Mesothelial cell of epicardium (in vitro differentiated cells): ENCODE measurements at places on chromosomes 5 and 9. TPM values are rescaled to one million over a fixed set of nuclear protein-coding genes. Genes with fewer than 3 reads are reported as not detected.

DNA sequence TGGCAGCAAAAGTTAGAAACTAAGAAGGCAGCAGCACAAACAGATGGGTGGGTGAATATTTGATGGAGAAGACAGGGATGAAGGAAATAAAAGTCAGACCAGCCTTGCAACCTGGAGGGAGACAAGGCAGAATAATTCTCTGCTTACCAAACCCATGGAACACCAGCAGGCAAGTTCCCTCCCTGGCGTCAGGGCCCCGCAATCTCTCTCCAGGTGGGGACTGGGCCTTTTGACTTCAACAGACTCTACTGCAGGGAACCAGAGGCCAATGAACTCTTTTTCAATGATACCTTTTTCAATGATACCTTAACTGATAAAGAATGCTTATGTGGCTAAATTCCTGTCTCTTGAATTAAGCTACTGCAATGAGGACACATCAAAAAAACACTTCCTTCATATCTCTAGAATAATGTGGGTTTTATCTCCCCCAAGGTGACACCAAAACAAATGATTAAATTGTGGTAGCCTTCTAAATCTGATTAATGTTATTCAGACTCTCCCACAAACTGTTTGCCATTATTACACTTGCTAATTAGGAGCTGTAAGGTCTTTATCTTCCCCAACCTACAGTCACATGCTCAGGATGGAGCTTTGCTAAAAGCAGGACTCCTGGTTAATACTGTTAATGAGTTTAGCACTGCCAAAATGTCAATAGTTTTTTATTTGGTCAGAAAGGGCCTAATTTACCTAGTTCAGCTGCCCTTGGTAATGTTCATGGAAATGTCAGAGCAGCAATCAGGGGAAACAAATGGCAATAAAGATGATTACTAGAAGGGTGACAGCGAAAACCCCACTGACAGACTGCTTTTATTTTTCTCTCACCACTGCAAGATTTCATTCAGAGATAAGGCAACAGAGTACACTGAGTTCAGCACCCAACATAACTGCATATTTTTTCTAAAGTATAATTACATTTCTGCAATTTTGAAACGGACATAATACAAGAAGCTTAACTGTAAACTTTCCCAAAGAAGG, 165.5 kb downstream of the TSSK1B start:
- H3K36me3 ChIP-seq: peaks cover 3% of the 10 kb centered on the region
- no peak overlapping the region for H3K4me3 ChIP-seq
- H3K4me1 ChIP-seq: peaks cover 35% of the 10 kb centered on the region
- H3K27me3 ChIP-seq: no peaks in the 10 kb centered on the region

- peaks cover 30% of the 10 kb centered on the region for H3K4me1 ChIP-seq
- no peak overlapping the region for H3K4me3 ChIP-seq
- DNase-seq: no peak
- H3K36me3 ChIP-seq: peaks cover 21% of the 10 kb centered on the region
Observed at GRCh38 chr9:135951889-135952663, 9.1 kb downstream of the UBAC1 start.

- no peaks in the 10 kb centered on the region for H3K27me3 ChIP-seq
- no peak for DNase-seq
- H3K36me3 ChIP-seq: no peaks in the 10 kb centered on the region
- H3K27ac ChIP-seq: peak overlapping the region; percentile 97
- peaks cover 77% of the 10 kb centered on the region for H3K4me1 ChIP-seq
Observed at GRCh38 chr9:94867842-94868312, 141.4 kb downstream of the AOPEP start.

DNA sequence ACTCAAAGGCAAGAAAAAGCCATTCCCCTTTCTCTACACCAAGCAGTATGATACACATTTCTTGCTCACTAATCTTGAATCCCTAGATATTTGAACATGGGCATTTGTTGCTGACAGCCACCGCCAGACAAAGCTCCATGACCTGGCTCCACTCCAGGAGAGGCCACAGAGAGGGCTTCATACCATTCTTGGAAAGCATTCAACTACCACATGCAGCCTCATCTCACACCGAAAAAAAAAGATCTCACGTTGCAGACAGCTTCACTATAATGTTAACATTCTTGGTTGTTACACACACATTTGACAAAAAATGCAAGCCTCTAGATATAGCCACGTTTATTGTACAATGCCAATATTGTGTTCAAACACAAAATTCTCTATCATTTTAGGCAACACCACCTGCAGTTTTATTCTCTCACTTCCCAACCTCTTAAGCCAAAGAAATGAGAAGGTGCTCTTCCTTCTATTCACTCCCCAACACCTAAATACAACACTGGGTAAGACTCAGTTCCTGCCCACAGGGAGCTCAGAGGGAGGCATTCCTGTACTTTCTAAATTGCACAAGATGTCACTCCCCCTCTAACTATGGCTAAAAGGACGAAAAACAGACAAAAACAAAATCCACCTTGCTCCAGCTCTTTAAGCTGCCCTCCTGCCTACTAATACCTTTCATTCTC, 222.4 kb downstream of the TSSK1B start:
- peak; percentile 72 for DNase-seq
- peaks cover 17% of the 10 kb centered on the region for H3K4me1 ChIP-seq
- no peaks in the 10 kb centered on the region for H3K36me3 ChIP-seq
- H3K27me3 ChIP-seq: no peaks in the 10 kb centered on the region
- H3K4me3 ChIP-seq: no peak overlapping the region

GRCh38 chr5:1032551-1033027, 24.0 kb downstream of the NKD2 start:
- DNase-seq: no peak
- H3K27ac ChIP-seq: no peak overlapping the region
- H3K36me3 ChIP-seq: peaks cover 4% of the 10 kb centered on the region

Gene DOCK8
- total RNA-seq: 8.8 to 10.0 TPM (median 8.9 TPM) in 3 replicates

DNA sequence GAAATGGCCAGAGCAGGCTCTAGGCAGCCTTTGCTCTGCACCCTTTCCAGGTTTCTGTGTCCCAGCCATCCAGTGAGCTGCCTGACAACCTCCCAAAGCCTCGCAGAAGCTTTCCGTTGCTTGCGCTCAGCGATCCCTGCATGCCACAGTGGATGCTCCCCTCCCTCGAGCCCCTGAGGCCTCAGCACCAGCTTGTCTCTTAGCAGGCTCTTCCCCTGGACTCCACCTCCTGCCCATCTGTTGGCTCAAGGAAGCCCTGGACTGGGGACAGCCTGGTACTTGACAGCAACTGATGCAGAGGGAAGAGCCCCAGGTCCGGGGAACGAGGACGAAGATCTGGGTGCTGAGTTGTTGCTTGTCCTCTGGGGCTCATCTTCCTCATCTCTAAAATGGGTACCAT, 23.2 kb downstream of the TSPAN17 start:
- no peak for DNase-seq
- H3K4me3 ChIP-seq: no peak overlapping the region
- H3K4me1 ChIP-seq: no peaks in the 10 kb centered on the region
- no peak overlapping the region for H3K27ac ChIP-seq

Gene AK3
- total RNA-seq: 48.5 to 57.2 TPM (median 54.2 TPM) in 3 replicates

GRCh38 chr9:103789686-103790085, 304.4 kb upstream of the SMC2 start:
- H3K27ac ChIP-seq: no peak overlapping the region
- no peak for DNase-seq
- peaks cover 2% of the 10 kb centered on the region for H3K4me1 ChIP-seq
- H3K4me3 ChIP-seq: no peak overlapping the region

Gene ARL14EPL
- total RNA-seq: 0.25 TPM in 1 of 3 replicates, not detected in the others

DNA sequence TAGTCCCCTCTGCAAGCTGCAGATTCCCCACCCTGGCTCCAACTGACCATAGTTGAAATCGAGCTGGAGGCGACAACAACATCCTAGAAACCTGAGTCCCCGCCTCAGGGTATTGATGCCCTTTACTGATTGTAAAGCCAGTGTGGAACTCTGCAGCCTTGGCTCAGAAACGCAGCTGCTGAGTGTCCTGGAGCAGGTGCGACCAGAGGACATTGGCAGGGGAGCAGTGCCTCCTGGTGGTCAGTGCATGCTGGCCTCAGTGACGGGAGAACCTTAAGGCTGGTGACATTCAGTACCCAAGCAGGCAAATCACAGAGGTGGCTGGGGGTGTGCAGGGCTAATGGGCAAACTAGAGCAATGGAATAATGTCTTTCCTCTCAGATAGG, 20.4 kb upstream of the ZNF354B start:
- no peaks in the 10 kb centered on the region for H3K4me1 ChIP-seq
- no peak overlapping the region for H3K4me3 ChIP-seq
- H3K27ac ChIP-seq: no peak overlapping the region
- H3K36me3 ChIP-seq: no peaks in the 10 kb centered on the region

- DNase-seq: no peak
- H3K4me1 ChIP-seq: peaks cover 26% of the 10 kb centered on the region
- peaks cover 20% of the 10 kb centered on the region for H3K27me3 ChIP-seq
- no peak overlapping the region for H3K27ac ChIP-seq
- no peaks in the 10 kb centered on the region for H3K36me3 ChIP-seq
Observed at GRCh38 chr9:101846161-101846560, 107.7 kb upstream of the GRIN3A start.

DNA sequence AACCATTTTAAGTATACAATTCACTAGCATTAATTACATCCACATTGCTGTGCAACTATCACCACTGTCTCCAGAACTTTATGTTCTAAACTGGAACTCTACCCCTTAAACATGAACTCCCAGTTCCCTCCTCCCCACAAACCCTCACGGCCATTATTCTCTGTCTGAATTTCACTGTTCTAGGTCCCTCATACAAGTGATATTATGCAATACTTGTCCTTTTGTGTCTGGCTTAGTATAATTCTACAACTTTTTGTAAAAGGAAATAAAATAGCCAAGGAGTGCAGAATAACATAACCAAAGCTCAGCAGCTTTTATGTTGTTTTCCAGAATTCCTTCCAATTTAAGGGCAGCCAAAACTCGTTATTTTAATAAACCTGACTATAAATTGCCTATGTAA, 53.2 kb downstream of the NAA35 start:
- H3K4me3 ChIP-seq: no peak overlapping the region
- peak overlapping the region; percentile 7 for H3K27ac ChIP-seq
- no peaks in the 10 kb centered on the region for H3K4me1 ChIP-seq
- DNase-seq: no peak

DNA sequence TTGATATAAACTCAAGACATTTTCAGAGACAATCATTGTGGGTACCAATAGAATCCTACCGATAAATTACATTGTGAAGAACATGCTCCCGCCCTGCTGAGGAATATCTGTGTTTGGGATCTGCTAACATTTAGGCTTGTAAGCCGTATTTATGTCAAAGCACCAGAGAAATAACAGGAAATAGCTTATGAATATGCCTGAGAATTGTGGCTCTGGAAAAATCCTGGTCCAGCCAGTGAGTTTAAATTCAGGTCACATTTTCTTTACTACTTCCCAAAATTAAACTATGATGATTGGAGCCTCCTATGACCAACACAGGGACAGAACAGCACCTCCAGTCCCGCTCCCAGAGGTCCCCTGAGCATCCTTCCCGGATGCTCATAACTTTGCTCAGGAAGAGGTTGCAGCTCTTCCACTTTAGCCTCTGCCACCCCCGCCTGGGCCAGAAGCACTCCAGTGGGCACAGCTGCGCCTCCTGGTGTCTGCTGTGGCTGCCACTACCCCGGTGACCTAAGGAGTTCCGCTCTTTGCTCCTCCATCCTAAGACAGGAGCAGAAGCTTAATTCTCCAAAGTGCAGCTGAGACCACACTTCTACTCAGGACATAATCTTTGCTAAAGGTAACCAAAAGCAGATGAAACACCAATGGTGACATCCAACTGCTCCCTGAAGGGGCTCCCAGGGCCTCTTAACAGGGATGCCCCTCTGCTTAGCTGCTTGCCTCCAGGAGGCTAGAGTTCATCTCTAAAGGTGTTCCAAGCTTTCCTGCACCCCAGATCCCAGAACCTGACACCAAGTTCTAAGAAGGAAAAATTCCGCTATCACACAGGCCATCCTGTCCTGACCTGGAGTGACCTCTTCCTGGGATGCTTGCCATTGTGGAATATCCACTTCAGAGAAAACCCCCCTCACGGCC, 58.8 kb downstream of the SLC1A1 start:
- no peak for DNase-seq
- no peak overlapping the region for H3K4me3 ChIP-seq
- peaks cover 18% of the 10 kb centered on the region for H3K4me1 ChIP-seq
- no peaks in the 10 kb centered on the region for H3K27me3 ChIP-seq
- no peaks in the 10 kb centered on the region for H3K36me3 ChIP-seq
- no peak overlapping the region for H3K27ac ChIP-seq

- no peaks in the 10 kb centered on the region for H3K4me1 ChIP-seq
- no peak for DNase-seq
- no peaks in the 10 kb centered on the region for H3K36me3 ChIP-seq
Observed at GRCh38 chr9:122118343-122119165, 25.4 kb upstream of the TTLL11 start.

DNA sequence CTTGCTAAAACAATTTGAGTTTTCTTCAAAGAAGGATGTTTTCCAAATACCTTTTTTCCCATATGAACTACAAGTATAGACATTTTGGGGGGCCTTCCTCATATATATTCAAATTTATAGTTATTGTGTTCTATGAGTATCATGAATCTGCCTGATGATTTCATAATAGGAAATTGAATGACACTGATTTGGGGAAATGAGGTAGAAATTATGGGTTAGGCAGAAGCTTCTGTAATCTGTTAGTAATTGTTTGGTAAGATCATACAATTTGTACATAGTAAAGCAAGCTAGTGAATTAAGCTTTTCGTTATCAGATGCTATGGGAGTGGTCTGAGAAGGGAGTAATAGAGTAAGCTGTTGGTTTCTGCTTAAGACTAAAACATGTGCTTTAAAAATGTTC, 98.0 kb downstream of the TRIO start:
- no peak overlapping the region for H3K4me3 ChIP-seq
- H3K36me3 ChIP-seq: no peaks in the 10 kb centered on the region
- H3K27ac ChIP-seq: no peak overlapping the region
- no peaks in the 10 kb centered on the region for H3K27me3 ChIP-seq

DNA sequence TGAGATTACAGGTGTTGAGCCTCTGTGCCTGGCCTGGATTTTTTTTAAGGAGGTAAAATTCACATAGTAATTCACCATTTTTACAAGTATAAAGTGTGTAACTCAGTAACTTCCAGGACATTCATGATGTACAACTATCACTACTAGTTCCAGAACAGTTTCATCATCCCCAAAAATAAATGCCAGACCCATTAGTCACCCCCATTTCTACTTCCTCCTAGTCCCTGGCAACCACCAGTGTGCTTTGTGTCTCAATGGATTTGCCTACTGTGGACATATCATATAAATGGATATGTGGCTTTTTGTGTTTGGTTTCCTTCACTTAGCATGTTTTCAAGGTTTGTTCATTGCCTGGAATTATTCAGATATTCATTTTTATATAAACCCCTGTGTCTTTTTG, 72.5 kb upstream of the PANK3 start:
- no peak overlapping the region for H3K27ac ChIP-seq
- H3K36me3 ChIP-seq: peaks cover 2% of the 10 kb centered on the region
- H3K4me1 ChIP-seq: peaks cover 22% of the 10 kb centered on the region
- no peak overlapping the region for H3K4me3 ChIP-seq

- H3K27ac ChIP-seq: no peak overlapping the region
- peaks cover 15% of the 10 kb centered on the region for H3K27me3 ChIP-seq
- no peaks in the 10 kb centered on the region for H3K36me3 ChIP-seq
- H3K4me3 ChIP-seq: no peak overlapping the region
Observed at GRCh38 chr5:158758675-158759074, 341.0 kb downstream of the EBF1 start.

DNA sequence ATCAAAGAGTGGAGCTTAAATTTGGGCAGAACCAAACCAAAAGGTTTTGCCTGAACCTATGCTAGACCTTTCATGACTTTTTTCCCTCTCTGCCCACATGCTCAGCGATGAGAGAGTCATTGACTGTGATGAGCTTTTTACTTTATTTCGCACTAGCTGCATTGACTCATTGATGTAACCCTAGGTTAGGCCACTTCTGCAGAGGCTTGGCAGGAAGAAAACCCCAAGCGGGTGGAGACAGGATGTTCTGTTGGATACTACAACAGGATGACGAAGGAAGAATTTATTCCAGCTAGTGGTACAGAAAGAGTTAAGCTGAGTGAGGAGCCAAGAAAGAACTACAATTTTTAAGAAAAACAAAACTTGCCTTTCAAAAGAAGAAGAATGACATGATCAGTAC, 18.4 kb downstream of the AGXT2 start:
- H3K4me3 ChIP-seq: no peak overlapping the region
- H3K27ac ChIP-seq: no peak overlapping the region
- DNase-seq: no peak

Gene ENTR1
- total RNA-seq: 67.3 to 72.1 TPM (median 71.9 TPM) in 3 replicates
